Cardiac muscle cell (in vitro differentiated cells and primary cell): ENCODE measurements at places on chromosomes 3 and 15. TPM values are rescaled to one million over a fixed set of nuclear protein-coding genes. Genes with fewer than 3 reads are reported as not detected.
A peak's percentile ranks its signal among the peaks of the same experiment; 100 is the strongest.

PPM1L gene
- 12.6 and 13.5 TPM in 2 replicates for total RNA-seq

MKRN2 gene
- 49.9 and 51.5 TPM in 2 replicates for total RNA-seq

DGKG gene
- 0.15 and 0.92 TPM in 2 replicates for total RNA-seq

CCDC13 gene
- total RNA-seq: 1.5 and 3.3 TPM in 2 replicates

CYP1A1 gene
- 0.28 and 0.45 TPM in 2 replicates for total RNA-seq

TFRC gene
- total RNA-seq: 19.6 and 76.1 TPM in 2 replicates

AMIGO3 gene
- 2.3 and 5.2 TPM in 2 replicates for total RNA-seq

DNA sequence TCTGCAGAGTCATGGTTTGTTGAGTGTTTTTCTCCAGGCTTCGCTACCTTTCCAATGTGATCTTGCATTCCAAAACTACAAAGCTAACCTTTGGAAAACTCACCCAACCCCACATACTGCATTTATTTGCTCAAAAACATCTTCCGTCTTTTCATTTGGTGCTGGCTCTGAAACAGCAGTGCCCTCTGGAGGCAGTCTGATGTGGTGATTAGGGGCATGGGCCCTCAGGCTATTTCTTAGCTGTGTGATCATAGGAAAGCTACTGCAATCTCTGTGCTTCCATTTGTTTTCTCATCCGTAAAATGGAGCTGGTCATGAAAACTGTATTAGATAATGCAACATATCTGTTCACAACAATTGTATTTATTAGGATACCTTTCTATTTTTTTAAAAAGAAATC is 47.0 kb downstream of the MTHFS start:
- no peaks in the 10 kb centered on the region for H3K4me1 ChIP-seq
- H3K27me3 ChIP-seq: no peaks in the 10 kb centered on the region
- DNase-seq: peak; percentile 51
- no peak overlapping the region for H3K27ac ChIP-seq
- H3K4me3 ChIP-seq: no peak overlapping the region

GRCh38 chr15:65204931-65205660 is 6.2 kb downstream of the CILP start:
- no peaks in the 10 kb centered on the region for H3K36me3 ChIP-seq
- H3K4me3 ChIP-seq: no peak overlapping the region
- H3K27ac ChIP-seq: no peak overlapping the region
- no peak for DNase-seq

GRCh38 chr3:172709774-172710663 is 848 bp downstream of the NCEH1 start:
- DNase-seq: peak; percentile 60
- peaks cover 6% of the 10 kb centered on the region for H3K4me1 ChIP-seq
- no peaks in the 10 kb centered on the region for H3K36me3 ChIP-seq
- H3K4me3 ChIP-seq: peak overlapping the region; percentile 70

DNA sequence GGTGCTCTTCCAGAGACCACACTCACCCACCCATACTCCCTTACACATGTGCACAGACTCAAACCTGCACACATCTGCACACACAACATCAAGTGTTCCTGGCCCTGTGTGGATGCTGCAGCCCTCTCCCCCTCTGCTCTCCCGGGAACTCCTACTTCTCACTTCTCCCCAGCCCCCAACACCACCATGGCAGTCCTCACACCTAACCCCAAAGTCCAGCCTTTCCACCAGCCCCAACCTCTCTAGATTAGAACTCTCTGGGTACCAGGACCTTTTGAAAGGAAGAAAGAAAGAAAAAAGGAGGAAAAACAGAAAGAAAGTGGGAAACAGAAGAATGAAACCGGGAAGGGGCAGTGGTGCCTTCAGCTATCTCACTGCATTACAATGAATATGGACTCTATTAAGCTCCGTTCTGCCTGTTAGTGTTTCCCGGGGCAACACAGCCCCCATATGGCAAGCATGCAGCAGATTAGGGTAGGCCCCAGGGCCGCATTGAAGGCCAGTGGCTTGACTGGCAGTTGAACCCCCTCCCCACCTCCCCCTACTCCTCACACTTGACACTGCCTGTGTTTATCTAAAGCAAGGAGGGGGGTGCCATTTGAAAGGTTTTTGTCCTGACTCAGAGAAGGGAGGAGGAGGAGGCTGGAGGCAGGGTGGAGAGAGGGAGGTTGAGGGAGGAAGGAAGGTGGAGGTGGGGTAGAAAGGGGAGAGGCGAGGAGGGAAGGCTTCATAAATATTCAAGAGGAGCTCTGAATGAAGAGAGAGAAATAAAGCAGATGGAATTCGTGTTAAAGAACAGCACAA is 30.1 kb downstream of the BOC start:
- H3K4me3 ChIP-seq: no peak overlapping the region
- peaks cover 14% of the 10 kb centered on the region for H3K4me1 ChIP-seq
- DNase-seq: peak; percentile 26
- H3K27ac ChIP-seq: no peak overlapping the region
- no peaks in the 10 kb centered on the region for H3K36me3 ChIP-seq

- no peak for DNase-seq
- H3K27me3 ChIP-seq: no peaks in the 10 kb centered on the region
- H3K4me3 ChIP-seq: no peak overlapping the region
- no peak overlapping the region for H3K27ac ChIP-seq
- H3K4me1 ChIP-seq: no peaks in the 10 kb centered on the region
Measured at GRCh38 chr15:101533371-101534140, 44.0 kb upstream of the PCSK6 start.

DNA sequence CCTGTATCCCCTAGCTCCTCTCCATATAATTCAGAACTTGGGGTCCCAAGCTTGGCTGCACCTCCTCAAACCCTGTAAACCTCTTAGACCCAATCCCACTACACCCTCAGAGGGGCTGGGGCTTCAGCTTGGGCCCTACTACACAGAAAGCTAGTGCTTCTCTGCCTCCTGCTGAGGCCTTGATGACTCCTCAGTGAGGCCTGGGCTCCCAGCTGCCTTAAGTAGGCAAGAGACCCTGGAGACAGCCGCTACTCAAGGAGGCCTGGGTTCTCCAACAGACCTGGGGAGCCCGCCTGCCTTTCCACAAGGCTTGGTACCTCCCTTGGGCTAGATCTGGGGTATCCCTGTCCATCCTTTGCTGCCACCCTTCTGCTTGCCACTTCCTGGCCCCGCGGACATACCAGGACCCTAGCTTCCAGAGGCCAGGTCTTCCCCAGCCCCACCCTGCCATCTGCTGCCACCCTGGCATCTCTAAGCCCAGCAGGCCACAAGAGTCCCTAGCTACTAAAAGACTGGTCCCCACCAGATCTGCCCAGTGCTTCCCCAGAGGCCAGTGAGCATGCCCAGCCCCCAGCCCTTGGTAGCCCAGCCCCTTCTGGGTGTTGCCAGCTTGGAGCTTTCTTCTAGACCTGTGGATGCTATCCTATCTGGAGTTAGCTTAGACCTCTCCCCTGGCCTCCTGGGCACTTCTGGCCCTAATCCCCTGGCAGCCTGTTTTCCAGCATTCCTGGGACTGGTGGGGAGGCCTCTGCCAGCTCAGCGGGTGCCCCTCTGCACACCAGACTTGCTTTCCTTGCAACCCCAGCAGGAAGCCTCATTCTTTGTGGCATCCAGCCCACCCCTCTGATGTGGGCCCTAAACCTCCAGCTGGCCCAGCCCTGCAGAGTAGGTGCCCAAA is 13.7 kb downstream of the C15orf39 start:
- H3K27me3 ChIP-seq: no peaks in the 10 kb centered on the region
- no peak for DNase-seq
- H3K4me1 ChIP-seq: no peaks in the 10 kb centered on the region
- no peak overlapping the region for H3K4me3 ChIP-seq
- H3K27ac ChIP-seq: no peak overlapping the region

DNA sequence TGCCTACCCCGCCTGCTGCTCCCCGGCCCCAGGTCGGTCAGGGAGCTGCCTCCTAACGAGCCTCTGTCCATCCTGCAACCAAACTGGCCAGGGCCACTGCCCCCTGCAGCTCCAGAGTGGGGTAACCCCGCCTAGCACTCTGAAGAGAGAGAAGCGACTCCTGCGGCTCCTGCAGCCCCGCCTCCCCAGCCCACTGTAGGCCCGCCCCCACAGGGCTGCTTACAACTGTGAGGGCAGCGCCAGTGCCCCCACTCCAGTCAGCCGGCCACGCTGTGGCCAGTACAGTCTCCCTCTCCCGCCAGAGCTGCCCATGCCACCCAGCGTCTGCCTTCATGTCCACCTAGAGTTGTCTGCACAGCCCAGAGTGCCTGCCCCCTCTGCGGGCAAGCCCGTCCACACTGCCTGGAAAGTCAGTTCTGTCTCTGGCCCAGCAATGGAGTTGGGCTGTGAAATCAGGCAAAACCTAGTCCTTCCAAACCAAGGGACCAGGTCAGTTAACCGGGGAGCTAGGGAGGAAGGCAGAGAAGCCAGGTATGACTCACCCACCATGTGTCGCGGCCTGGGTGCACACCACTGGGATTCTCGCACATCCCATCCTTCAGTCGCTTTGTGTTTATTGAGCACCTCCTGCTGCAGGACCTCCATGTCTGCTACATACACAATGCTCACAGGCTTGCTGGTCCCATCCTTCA is 2.4 kb downstream of the UCN2 start:
- DNase-seq: peak; percentile 92
- H3K27me3 ChIP-seq: no peaks in the 10 kb centered on the region
- peaks cover 35% of the 10 kb centered on the region for H3K4me1 ChIP-seq
- peak overlapping the region; percentile 93 for H3K27ac ChIP-seq
- peak overlapping the region; percentile 35 for H3K4me3 ChIP-seq
- H3K36me3 ChIP-seq: no peaks in the 10 kb centered on the region

DNA sequence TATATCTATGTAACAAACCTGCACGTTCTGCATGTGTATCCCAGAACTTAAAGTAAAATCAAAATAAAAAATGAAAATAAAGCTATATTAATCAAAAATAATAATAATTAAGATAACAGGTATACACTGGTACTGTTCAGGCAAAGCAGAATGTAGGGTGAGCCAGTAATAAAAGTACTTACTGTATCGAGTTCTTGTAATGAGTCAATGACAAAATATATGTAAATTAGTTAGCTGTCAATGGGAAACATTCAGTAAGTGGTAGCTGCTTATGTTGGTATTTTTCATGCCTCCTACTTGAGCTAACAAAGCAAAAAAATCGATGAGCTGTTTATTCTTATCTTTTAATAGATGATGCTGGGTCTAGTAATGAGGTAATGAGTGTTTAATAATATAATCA is 93.2 kb downstream of the GBE1 start:
- no peak for DNase-seq
- no peak overlapping the region for H3K4me3 ChIP-seq
- H3K36me3 ChIP-seq: no peaks in the 10 kb centered on the region

- H3K36me3 ChIP-seq: peaks cover 11% of the 10 kb centered on the region
- no peaks in the 10 kb centered on the region for H3K27me3 ChIP-seq
- no peak overlapping the region for H3K27ac ChIP-seq
- H3K4me3 ChIP-seq: no peak overlapping the region
- DNase-seq: peak; percentile 14
Measured at GRCh38 chr15:75211436-75212199, 9.9 kb downstream of the C15orf39 start.

DNA sequence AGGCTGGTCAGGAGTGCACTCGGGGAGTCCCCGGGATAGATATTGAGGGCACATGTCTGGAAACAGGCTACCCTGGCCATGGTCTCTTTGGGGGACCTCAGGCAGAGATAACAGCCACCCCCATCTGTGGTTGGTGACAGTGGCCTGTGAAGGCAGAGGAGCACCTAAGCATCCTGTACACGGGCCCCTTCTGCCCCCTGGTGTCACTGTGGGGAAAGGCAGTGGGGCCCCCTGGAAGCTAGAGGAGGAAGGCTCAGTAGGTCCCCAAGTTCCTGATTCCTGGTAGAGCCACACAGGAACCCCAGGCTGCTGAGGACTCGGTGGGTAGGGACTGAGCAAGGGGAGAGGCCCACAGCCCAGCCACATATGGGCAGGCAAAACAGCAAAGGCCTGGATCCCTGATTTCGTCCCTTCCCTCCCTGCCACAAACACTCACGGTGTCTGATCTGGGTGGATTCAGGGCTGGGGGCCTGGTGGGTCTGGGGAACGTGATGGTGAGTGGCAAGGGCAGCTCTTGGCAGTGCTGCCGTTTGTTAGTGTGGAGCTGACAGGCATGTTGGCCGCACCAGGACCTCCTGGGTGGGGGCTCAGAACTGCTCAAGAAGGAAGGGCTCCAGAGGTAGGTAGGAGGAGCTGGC is 14.1 kb upstream of the CXCR6 start:
- peaks cover 23% of the 10 kb centered on the region for H3K36me3 ChIP-seq
- no peak overlapping the region for H3K27ac ChIP-seq
- peak; percentile 33 for DNase-seq
- H3K27me3 ChIP-seq: no peaks in the 10 kb centered on the region

GRCh38 chr3:17201538-17201937 is 316.8 kb downstream of the PLCL2 start:
- DNase-seq: no peak
- no peaks in the 10 kb centered on the region for H3K4me1 ChIP-seq
- no peaks in the 10 kb centered on the region for H3K27me3 ChIP-seq
- H3K4me3 ChIP-seq: no peak overlapping the region

GRCh38 chr3:166191411-166191810 is 354.2 kb upstream of the BCHE start:
- H3K4me1 ChIP-seq: no peaks in the 10 kb centered on the region
- H3K27ac ChIP-seq: no peak overlapping the region
- H3K27me3 ChIP-seq: no peaks in the 10 kb centered on the region
- no peaks in the 10 kb centered on the region for H3K36me3 ChIP-seq
- DNase-seq: no peak

- no peak overlapping the region for H3K4me3 ChIP-seq
- no peaks in the 10 kb centered on the region for H3K36me3 ChIP-seq
- no peak for DNase-seq
- H3K4me1 ChIP-seq: no peaks in the 10 kb centered on the region
Measured at GRCh38 chr15:95690631-95691340, 639.7 kb upstream of the NR2F2 start.

DNA sequence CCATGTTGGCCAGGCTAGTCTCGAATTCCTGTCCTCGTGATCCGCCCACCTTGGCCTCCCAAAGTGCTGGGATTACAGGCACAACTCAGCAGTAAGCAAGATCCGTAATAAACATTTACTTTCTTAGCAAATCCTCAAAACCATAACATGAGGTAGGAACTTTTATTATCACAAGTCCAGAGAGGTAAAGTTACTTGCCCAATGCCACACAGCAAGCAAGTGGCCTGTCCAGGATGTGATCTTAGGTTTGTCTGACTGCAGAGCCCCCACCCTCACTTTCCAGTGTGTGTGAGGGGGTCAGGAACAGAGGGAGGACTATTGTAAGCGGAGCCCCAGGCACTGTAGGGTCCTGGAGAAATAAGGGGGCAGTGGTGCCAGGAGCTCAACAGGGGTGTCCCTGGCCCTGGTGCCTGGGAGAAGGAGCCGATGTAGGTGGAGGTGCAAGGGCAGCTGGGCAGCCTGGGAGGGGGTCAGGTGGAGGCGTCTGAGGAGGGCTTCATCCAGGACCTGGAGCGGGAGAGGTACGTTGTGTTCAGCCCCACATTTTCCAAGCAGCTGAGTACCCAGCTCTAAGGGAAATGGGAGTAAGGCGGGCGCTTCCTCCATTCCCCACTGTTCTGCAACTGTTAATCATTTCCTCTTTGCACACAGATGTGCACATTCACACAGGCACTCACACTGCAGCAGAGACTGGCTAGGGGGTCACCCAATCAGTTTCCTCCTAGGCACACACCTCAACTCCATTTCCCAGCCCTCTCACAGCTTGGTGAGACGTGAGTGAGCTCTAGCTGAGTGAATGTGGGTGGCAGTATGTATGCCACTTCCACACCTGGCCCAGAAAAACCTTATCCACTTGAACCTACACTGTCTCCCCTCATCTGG is 5.9 kb downstream of the RPUSD3 start:
- H3K36me3 ChIP-seq: peaks cover 11% of the 10 kb centered on the region
- H3K4me1 ChIP-seq: no peaks in the 10 kb centered on the region
- H3K27ac ChIP-seq: no peak overlapping the region
- DNase-seq: no peak
- no peak overlapping the region for H3K4me3 ChIP-seq

- H3K27me3 ChIP-seq: no peaks in the 10 kb centered on the region
- no peak overlapping the region for H3K4me3 ChIP-seq
- no peaks in the 10 kb centered on the region for H3K36me3 ChIP-seq
- no peak for DNase-seq
- H3K27ac ChIP-seq: no peak overlapping the region
- H3K4me1 ChIP-seq: no peaks in the 10 kb centered on the region
Measured at GRCh38 chr3:82293867-82294266, 532.4 kb upstream of the GBE1 start.
